ENCODE measurements at places on chromosomes 1 and 21. TPM values are rescaled to one million over a fixed set of nuclear protein-coding genes. Genes with fewer than 3 reads are reported as not detected.

The CFAP298 gene
- 29.5 TPM for total RNA-seq

The OR2L3 gene
- total RNA-seq, result 0.12 TPM

The S100A3 gene
- 2.2 TPM for total RNA-seq

The SLFNL1 gene
- 0.87 TPM for total RNA-seq

The PRKCZ gene
- total RNA-seq, result 8.2 TPM

The STIL gene
- 15.6 TPM for total RNA-seq

The TNFRSF4 gene
- not detected for total RNA-seq

The STRIP1 gene
- total RNA-seq, result 55.3 TPM

The IQGAP3 gene
- 83.3 TPM for total RNA-seq

The NPPB gene
- not detected for total RNA-seq

The RNF186 gene
- 0.12 TPM for total RNA-seq

The TMEM269 gene
- total RNA-seq, result 0.12 TPM

The UTS2 gene
- not detected for total RNA-seq

The AKR7A3 gene
- total RNA-seq, result 0.62 TPM

The USP24 gene
- total RNA-seq, result 57.0 TPM

The PRRX1 gene
- total RNA-seq, result 219 TPM

The SH2D1B gene
- total RNA-seq, result not detected

The SDF4 gene
- 158 TPM for total RNA-seq

All from uterine smooth muscle cell (primary cell).